Germinal center (tissue), 1 donor: ENCODE measurements at places on chromosomes 2 and 18.

DNA sequence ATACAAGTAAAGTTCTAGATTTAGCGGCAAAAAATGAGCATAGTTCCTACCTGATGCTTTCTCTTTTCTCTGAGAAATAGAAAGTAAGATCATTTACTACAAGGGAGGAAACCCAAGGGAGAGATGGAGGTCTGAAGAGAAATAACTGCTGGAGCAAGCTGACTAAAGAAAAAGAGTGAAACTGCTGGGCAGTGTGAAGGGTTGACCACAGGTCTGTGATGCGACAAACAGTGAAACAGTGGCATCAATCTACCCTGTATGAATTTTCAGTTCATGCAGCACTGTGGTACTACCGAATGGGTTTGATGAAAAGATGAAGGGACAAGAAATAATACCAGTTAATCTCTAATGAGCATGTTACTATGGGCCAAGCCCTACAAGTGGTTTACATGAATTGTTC, 52.2 kb downstream of the CUL3 start:
- DNase-seq, result no peak

- DNase-seq, result no peak
Observed at GRCh38 chr18:46433121-46433826, 223.7 kb downstream of the LOXHD1 start.

- DNase-seq, result no peak
Observed at GRCh38 chr2:33317369-33318007, 159.0 kb upstream of the RASGRP3 start.

DNA sequence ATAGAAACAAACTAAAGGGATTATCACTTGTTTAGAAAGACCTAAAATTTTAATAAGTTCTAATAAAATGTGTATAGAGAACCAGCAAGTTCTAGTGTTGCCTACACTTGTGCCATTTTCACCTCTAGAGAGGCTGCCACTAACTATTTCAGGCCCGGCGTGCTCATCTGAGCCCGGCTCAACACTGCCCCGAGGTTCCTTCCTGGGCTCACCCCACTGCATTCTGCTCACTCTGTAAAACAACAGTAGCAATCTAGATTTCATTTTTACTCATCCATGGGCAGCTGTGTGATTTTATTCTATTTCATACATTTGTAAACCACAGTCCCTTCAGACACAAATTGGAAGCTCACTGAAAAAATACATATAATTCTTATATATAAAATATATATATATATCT, 253.2 kb downstream of the L3MBTL4 start:
- DNase-seq, result no peak

DNA sequence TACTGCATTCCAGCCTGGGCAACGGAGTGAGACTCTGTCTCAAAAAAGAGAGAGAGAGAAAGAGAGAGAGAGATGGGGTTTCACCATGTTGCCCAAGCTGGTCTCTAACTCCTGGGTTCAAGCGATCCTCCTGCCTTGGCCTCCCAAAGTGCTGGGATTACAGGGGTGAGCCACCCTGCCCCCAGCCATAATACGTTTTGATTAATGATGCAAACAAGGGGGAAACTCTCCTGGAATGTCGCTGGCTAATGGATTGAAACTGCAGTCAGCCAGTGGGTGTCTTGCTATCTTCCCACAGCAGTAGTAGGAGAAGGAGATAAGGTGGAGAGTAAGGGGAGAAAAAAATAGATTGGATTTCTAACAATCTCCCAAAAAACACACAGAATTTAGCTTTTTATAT, 9.5 kb upstream of the RTN4 start:
- no peak for DNase-seq

DNA sequence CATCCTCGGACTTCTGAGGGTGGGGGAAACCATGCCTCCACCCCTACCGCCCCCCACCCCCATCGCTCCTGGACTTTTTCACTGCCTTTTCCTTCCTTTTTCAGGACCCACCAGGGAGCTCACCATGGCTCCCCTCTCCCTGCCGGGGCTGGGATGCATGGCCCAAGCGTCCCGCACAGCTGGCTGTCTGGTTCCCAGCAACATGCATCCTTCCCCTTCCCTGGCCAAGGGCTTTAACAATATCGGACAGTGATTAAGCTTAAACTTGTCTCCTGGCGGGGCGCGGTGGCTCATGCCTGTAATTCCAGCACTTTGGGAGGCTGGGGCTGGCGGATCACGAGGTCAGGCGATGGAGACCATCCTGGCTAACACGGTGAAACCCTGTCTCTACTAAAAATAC, 44.1 kb downstream of the MRO start:
- no peak for DNase-seq

GRCh38 chr18:25233528-25234321, 118.2 kb downstream of the ZNF521 start:
- no peak for DNase-seq
